ENCODE measurements at places on chromosomes 5 and 9. TPM values are rescaled to one million over a fixed set of nuclear protein-coding genes. Genes with fewer than 3 reads are reported as not detected.

GRCh38 chr9:137761793-137762192 lies 115.8 kb upstream of the CACNA1B start:
- no peak for DNase-seq

- no peak for DNase-seq
Measured at GRCh38 chr9:22119522-22120158, 110.5 kb upstream of the CDKN2B start.

GRCh38 chr5:35209862-35210261 lies 20.4 kb downstream of the PRLR start:
- DNase-seq = no peak

DNA sequence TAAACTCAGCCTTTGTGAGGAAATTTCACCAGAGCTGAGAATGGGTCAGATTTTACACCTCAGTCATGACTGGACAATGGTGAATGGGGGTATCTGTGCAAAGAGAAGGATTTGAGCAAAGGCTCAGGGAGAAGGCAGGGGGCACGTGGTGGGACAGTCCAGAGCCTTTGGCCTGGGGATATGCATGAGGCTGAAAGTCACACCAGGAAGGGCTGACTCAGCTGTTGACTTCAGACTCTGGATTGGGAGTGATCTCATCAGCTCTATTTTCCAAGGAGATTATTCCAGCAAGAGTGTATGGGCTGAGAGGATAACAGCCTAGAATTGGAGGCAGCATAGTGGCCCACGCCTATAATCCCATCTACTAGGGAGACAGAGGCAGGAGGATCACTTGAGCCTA lies 53.6 kb downstream of the SAXO1 start:
- DNase-seq = no peak

- DNase-seq = no peak
Measured at GRCh38 chr9:23413541-23413940, 412.5 kb downstream of the ELAVL2 start.

DNA sequence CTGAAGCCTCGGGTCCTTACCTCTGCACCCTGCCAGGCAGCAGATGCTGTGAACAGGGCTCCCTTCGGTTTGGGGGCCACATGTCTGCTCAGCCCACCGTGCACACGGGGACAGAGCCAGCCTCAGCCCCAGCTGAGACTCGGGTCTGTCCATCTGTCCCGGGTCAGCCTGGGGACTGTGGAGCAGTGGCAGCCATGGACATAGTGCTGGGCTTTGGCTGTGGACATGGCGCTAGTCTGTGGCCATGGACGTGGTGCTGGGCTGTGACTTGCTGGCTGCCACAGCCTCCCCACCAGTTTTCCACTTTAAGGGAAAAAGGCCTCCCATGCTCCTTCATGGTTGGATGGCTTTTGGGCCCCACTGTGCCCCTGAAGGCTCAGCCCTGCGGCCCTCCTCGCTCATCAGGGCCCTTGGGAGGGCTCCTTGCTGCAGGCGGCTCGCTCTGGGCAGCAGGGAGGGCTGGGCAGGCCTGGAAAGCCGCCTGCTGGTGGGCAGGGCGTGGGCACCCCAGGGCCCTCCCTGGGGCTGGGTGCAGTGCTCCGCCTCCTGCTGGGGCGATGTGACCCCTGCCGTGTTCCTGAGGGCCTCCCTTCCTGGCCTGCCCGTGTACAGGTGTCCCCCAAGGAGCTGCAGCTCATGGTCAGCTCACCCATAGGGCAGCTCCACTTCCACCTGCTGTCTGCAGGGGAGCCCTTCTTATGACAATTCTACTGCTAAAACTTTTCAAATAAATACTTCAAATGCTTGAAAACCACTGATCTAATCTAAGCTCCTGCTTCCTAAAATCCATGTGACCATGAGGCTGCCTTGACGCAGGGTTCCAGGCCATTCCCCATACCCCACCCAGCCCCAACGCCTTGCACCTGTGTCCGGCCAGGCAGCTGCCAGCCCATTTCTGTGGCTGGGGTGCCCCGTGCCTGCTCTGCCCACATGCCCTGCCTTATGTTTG lies 112.1 kb upstream of the LMX1B start:
- no peak for DNase-seq

- DNase-seq = no peak
Measured at GRCh38 chr5:6783787-6784186, 70.6 kb downstream of the TENT4A start.

DNA sequence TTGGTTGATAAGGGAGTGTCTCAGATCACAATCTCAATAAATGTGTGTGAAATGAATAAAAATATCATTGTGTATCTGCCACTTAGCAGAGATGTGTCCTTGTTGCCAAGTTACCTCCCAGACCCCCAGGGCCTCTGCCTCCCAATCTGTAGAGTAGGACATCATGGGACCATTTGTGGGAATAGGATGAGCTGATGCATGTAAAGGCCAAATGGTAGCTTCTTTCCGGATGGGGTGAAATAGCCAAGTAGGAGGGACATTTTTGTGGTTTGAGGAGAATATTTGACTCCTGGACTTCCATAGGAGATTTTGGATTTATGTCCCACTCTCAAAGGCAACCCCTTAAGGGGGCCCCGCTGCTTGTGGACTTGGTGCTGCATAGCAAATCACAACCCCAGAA lies 82.6 kb upstream of the HRH2 start:
- no peak for DNase-seq

- no peak for DNase-seq
Measured at GRCh38 chr5:176934309-176934930, 35.3 kb upstream of the HK3 start.

GRCh38 chr5:8912106-8912505 lies 633.8 kb downstream of the SEMA5A start:
- no peak for DNase-seq

GRCh38 chr9:22913518-22913917 lies 466.9 kb downstream of the DMRTA1 start:
- no peak for DNase-seq

GRCh38 chr5:2757563-2758351 lies 6.3 kb upstream of the IRX2 start:
- no peak for DNase-seq

GRCh38 chr9:70398145-70398556 lies 16.3 kb downstream of the KLF9 start:
- no peak for DNase-seq

- no peak for DNase-seq
Measured at GRCh38 chr9:126608551-126608950, 5.2 kb upstream of the LMX1B start.

GPX8 gene
- 24.8 TPM for total RNA-seq

EGFLAM gene
- total RNA-seq = 14.8 TPM

SLCO6A1 gene
- total RNA-seq = not detected

CCDC192 gene
- total RNA-seq = not detected
